Cardiac fibroblast (primary cell): ENCODE measurements at places on chromosomes 1 and 21.

DNA sequence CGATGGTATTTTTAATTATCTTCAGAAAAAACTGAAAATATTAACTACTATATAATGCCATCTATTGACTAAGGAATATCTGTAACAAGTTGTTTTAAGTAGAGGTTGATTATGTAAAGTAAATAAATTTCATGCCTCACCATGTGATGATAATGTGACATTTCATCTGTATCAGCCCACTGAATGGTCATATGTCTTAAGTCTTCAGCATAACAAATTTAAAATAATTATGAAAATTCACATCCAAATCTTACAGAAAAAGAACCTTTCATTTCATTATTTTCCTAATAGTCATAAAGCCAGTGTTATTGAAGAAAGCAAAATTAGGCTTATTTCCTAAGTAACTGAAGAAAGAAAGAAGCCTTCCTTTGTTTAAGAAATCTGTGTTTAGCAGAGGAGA is 72.6 kb downstream of the ITGB3BP start:
- DNase-seq: no peak

DNA sequence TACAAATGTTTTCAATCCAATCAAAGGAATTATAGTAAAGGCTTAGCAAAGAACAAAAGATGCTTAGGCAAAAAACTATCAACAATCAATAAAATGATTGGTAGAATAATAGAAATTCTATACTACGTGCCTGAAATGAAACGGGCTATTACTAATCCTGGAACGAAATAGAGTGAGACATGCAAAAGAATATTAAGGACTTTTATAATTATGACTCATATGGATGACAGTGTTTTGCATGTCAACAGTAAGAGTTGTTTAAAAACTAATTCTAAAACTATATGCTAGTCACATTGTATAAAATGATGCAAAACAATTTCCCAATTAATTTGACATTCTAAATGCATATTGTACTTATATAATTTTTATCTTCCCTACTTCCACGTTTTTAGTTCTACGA is 35.6 kb downstream of the LRRIQ3 start:
- DNase-seq: no peak

- DNase-seq: peak; percentile 44
Observed at GRCh38 chr1:173039626-173040025, 11.1 kb downstream of the TNFSF18 start.

GRCh38 chr1:38046333-38046883 is at the start of gene POU3F1:
Gene POU3F1, minus strand, starts transcription at chr1:38046793. Its CDS starts 50 bp downstream, at chr1:38046743.
- no peak for DNase-seq

- peak; percentile 92 for DNase-seq
Observed at GRCh38 chr21:41283211-41283818, 33.3 kb upstream of the FAM3B start.

DNA sequence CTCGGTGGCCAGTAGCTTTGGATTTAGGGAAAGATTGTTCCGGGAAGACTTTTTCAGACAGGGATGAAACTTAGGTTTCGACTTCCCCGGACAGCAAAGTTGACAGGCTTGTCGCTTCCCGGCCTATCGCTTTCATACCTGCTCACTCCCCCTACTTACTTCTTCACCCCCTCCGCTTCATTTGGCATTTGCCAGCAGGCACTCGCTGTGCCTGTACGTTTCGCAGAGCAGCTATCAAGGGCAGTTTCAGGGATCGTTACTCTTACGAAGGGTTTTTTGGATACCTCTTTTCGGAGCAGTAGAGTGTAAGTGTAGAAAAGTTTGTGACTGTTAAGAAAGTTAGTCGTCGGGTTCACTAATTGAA is 393 bp downstream of the BLZF1 start:
- no peak for DNase-seq
